ENCODE measurements at places on chromosomes 4 and X.

- DNase-seq, result no peak
Observed at GRCh38 chr4:108536577-108536976, 83.8 kb upstream of the RPL34 start.

DNA sequence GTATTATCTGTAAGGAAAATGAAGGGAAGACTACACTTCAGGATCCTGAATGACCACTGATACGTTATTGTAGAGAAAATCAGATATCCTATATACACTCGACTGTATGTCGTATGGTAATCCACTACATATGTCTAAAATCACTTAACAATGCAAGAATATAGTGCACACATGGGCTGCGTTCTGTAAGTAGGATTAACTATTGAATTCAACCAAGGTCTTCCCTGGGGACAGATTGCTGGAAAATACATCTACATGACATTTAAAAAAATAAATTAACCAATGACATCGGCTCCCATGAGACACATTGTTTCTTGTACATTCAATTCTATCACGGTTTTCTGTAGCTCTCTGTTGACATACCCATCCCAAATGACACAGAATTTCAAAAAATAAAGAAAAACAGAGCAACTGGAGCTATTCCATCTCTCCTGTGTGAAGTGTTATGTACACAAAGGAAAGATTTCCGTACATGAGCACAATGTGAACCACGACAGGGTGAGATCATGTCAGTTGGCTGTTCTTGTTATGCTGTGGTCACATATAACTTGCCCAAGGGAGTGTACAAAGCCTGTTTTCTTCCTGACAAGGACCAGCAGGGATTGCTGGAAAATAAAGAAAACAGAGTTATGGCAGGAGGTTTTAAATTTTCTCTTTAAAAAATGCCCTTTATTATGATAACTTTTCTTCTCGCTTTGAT is 6.1 kb downstream of the ENOX2 start:
- no peak for DNase-seq

DNA sequence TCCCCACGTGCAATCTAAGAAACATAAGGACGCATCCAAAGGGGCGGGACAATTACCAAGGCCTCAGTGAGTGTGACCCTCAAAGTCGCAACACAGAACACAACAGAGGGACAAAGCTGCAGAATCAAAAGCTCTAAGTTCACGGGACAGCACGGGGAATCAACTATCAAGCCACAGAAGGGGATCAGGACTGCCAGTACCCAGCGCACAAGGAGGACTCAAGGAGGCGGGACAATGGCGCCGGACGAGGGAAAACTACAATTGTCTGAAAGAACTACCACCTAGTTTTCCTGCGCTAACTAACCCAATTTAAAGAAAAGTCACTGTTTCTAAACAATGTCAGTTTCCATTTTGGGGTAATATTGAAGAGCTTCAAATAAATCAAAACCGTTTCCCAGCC is 1.3 kb downstream of the FAM53A start:
- no peak for DNase-seq

DNA sequence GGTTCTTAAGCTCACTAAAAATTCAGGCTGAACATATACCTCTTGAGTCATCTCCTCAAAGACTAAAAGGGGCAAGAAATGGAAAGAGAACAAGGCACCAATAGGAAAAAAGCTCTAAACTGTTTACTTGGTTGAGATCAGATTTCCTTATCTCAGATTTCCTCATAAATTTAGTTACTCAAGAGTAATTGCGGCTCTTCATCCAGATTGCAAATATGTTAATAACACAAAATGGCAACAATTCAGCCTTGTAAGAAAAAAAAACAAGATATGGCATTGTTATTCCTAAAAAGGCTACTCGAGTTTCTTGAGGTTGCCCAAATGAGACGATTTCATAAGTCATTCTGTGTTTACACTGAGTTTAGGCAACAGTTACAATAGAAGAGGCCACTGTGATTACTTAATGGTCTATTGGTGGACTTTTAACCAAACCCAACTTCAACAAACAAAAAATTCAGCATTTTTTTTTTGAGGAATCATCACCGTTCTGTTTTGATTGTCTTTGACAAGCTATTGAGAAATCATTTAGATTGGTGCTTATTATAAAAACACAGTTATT is 97.9 kb upstream of the PDHA1 start:
- no peak for DNase-seq

DNA sequence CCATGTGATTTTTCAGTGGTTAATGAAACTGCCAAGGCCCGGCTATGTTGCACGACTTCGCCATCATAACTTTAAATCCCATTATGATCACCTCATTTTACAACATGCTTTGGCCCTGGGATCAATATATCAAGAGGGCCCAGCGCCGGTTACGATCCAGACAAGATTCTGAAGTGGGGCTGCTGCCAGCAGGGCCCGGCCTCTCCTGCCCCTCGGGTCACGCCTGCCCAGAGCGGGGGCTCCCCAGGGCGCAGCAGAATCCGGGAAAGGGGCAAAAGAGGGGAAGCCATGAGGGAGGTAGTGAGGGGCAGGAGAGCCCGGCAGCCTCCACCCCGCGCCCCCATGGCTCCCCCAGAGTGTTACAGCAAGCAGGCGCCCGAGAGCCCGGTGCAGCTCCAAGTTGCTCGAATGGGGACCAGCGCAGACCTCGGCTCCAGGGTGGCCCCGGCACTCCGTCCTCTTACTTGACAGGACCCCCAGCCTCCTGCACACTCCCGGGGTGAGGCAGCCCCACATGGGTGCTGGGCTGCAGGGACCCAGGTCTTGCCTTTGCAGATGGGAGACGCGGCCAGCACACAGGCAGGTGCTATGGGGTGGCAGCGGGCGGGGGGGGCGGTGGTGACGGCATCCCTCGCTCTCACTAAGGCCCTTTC is 129.8 kb upstream of the NKX1-1 start:
- DNase-seq, result no peak

DNA sequence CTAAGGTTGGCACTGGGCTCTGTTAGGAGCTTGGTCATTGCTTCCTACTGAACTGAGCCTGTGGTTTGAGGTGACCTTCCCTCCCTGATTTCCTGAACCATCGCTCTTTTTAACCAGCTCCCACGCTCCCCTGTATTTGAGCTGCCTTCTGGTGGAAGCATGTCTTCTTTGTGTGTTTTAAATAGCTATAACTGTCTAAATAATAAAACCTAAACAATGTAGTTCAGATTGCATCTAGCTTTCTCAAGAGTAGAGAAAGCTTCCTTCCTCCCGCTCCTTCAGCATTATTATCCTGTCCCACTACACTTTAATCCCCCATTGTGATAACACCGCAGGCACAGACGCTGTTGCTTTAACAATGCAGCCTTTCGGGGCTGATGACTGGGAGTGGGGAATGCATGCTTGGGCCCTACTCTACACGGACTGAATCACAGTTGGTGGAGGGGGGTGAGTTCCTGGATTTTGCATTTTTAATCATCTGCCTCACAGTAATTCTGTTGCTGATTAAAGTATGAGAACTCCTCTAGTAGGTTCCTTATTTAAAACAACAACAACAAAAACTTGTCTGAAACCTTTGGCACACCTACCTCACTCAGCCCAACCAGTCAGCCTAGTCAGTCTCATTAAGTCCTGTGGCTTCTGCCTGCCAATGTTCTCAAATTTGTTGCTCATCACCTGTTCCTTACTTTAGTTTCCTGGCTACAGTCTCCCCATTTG is 6.6 kb downstream of the SMS start:
- DNase-seq, result no peak
